ENCODE measurements at places on chromosomes 2 and 18.

- DNase-seq, result no peak
Observed at GRCh38 chr2:175478096-175478768, 296.7 kb upstream of the ATP5MC3 start.

DNA sequence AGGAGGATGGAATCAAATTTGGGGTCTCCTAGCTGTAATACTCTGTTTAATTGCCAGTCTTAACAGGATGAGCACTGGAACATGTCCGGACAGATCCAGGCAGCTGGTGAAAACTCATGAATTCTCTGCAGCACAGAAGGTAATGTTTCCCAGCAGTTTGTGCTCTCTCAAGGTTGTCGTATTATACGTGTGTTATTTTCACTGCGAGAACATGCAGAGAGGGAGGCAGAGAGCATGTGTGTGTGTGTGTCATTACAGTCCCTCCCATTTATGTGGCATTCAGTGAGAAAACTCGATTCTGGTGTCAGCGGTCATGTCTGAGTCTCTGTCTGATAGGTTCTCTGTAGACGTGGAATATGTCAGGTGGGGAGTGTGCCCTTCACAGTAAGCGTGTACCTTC, 150.2 kb upstream of the POU3F3 start:
- DNase-seq, result no peak

- DNase-seq, result no peak
Observed at GRCh38 chr2:216768908-216769411, 73.6 kb upstream of the IGFBP5 start.

GRCh38 chr2:40357667-40358066, 94.2 kb downstream of the SLC8A1 start:
- DNase-seq, result no peak

GRCh38 chr18:3886575-3887322, 436.8 kb downstream of the TGIF1 start:
- DNase-seq, result no peak

DNA sequence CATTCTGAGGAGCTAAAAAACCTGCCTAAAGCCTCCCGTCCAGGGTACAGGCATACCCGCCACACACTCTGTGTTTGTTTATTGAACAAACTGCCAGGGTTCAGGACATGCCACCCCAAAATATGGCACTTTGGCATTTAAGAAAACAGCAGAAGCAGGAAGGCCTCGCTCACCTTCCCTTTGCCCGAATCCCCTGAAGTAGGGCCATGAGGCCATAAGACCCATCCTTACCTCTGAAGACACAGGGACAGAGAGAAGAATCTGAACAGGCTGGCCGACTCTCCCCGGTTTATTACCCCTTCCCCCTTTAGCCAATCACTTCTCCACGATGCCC, 1.7 kb upstream of the NEURL3 start:
- no peak for DNase-seq

GRCh38 chr18:61637319-61637718, 255.5 kb downstream of the RNF152 start:
- no peak for DNase-seq

GRCh38 chr2:31828891-31829290, 181.9 kb downstream of the MEMO1 start:
- DNase-seq, result no peak

DNA sequence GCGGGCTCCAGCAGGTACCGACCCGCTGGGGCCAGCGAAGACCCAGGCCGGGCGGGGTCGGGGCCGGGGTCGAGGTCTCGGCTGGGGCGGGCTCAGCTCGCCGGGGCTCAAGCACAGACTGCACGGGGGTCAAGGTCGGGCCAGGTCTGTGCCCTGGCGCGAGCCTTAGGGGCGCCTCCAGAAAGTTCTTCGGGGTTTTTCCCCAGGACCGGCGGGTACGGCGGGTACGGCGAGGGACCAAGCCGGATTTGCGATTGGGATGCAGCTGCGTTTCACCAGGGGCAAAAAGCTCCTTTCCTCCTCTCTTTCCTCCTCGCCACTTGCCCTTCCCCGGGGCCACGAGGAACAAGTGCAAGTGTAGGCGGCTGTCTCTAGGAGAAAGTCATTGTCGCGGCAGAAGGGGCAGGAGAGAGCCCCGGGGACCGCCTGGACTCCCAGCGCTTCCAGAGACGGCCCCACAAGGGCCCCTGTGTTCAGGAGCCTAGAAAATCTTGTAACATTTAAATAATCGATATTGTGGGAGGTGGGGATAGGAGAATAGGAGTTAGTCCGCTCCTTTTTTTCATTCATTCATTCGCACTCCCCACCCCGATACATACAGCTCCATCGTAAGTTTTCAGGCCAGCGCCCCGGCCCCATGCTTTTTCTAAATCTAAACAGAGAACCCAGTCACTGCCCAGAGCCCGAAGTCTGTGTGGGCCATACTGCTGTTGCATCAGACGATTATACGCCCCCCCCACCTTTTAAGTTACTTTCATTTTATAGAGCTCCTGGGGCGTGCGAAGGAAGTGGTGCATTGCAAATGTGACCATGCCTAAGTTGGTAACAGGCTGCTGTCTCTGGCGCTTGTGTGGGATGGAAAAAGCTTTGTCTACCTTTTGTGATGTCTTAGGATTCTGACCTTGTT, 679 bp downstream of the PMAIP1 start:
- no peak for DNase-seq

DNA sequence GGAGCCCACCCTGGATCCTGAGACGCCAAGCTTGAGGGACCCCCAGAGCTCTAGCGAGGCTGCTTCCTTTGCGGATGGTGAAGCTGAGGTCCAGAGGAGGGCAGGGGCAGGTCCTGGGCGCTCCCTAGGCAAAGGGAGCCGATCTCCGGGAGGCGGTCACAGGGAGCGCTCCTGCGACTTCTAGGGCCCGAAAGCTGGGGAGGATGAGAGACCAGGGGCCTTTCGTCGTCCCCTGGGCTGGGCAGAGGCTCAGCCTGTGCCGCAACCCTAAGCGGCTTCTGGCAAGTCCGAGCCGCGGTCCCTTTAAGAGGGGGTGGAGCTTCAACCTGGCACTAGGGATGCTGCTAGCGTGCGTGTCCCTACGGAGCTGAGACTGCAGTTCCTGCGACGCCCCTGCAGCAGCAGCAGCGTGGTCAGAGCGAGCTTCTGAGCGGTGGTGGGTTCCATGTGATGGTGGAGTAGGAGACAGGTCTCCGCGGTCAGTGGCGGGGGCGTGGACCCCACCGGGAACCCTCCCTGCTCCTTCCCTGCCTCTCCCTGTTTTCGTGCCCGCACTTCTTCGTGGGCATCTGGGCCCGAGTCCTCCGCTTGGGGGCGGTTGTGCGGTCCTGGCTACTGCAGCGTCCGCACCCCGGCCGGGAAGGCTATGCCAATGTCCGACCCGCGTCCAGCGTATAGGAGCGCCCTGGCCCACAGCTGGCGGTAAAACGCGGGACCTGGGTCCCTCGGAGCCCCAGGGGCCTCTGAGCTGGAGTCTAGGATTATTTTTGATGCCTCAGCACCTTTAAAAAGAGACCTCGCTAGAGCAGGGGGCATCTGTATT, 154.6 kb downstream of the CCDC74A start:
- peak; percentile 40 for DNase-seq

- DNase-seq, result no peak
Observed at GRCh38 chr18:56869189-56869777, 218.1 kb downstream of the WDR7 start.

DNA sequence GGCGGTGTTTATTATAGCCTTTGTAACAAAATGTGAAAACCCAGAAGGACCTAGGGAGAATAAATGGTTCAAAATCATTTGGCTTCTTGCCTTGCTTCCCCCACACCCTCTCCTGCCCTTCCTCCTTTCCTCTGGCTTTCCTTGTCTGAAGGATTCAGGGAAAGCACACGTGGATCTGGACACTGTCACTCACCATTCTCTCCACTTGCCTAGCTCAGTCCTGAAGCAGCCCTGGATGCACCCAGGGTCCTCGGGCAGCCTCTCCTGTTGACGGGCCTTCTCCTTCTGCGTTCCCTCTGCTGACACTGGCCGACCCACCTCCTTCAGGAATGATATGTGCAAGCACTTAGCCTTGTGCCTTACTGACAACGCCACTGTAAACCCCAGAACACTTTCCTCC, 68.4 kb downstream of the FAM210A start:
- no peak for DNase-seq

DNA sequence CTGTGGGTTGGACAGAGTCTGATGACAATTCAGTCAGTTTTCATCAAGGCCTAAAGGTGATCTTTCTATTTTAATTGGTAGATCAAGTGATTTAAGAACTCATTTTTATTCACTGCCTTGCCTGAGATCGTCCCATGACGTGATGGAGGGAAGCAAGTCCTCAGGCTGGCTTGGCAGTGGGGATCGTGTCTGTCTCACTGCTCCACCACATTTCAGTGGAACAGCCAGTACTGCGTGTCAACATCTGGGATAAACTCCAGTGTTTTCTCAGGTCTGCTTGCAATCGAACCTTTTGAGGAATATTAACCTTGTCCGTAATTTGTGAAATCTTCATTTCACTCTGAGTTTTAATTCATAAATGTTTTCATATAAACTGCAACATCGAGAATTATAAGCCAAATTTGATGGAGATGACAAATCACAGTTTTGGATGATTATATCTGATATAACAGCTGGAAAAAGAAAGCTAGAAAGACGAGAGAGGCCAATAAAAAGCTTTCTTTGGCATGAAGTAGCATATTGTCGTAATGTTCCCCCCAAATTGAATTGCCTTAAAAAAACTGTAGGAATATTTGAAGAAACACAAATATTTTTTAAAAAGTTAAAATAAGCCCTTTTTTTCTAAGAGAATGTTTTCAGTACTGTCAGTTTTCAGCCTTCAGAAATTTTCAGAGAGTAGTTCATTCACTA, 414.7 kb upstream of the SPRED2 start:
- no peak for DNase-seq

DNA sequence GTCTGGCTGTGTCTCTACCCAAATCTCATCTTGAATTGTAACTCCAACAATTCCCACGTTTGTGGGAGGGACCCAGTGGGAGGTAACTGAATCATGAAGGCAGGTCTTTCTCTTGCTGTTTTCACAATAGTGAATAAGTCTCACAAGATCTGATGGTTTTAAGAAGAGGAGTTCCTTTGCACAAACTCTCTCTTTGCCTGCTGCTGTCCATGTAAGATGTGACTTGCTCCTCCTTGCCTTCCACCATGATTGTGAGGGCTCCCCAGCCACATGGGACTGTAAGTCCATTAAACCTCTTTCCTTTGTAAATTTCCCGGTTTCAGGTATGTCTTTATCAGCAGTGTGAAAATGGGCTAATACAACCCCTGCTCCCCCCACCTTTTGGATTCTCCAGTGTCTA, 23.8 kb downstream of the VWA3B start:
- no peak for DNase-seq

- DNase-seq, result no peak
Observed at GRCh38 chr2:120933693-120934573, 198.3 kb downstream of the GLI2 start.

GRCh38 chr2:11330457-11331142, 13.8 kb downstream of the ROCK2 start:
- DNase-seq, result no peak

DNA sequence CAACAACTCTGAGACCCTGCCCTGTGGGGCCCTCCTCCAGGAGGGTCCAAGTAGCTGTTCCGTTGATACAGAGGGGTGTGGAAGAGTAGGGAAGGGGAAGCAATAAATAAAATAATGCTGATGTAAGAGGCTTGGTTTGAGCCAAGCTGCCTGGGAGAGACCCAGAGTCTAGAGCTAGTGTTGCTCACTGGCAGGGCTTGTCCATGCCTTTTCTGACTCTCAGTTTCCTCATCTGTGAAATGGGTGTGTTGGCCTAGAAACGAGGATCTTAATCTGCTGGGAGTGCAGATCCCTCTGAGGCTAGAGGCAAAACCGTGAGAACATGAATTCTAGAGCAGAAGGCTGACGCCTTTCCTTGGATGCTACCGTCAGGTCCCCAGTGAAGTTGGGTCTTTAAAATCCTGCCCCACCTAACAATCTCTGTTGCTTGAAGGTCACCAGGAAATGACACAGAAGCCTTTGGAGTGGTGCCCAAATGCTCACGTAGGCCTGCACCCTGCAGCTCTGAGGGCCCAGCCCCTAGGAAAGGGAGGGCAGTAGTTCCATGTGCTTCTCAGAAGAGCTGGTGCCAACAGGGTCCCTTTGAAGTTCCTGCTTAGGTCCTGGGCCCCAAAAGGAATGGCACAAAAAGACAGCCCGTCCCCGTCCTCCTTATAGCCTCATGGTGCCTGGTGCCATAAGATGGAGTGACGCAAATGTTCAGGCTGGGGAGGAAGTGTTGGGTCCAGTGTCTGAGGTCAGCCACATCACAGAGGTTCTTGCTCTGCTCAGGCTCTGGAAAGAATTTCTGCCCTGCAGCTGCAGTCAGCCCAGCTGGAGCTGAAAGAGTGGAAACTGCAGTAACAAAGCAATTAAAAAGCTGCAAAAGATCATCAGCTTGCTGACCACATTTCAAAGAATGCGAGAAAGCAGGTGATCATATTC, 73.2 kb upstream of the SMAD2 start:
- DNase-seq, result no peak

- no peak for DNase-seq
Observed at GRCh38 chr2:156405586-156405985, 30.6 kb upstream of the GPD2 start.

DNA sequence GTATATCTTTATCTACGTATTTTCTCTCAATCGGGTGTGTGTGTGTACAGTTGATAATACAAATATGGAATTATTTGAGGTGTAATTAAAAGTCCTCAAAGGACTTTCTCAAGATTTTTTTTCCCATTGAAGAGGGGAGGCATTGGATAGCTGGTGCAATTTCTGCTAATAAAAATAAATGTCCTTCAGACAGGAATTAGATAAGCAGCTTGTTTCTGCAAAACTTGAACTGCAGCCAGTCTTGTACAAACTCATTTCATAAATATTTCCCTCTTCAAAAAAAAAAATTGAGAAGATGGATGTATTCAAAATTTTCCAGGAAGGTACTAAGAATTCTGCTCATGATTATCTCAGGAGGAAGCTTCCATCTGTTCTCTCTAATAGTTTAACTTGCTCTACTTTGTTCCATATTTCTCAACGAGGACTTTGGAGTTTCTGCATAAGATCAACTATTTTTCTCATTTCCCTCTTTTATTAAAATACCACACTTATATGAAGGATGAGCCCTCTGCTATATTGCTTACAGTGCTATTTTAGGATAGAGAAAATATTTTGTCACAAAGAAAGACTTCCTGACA, 33.0 kb upstream of the GLS start:
- DNase-seq, result no peak

- no peak for DNase-seq
Observed at GRCh38 chr18:56333839-56334238, 304.6 kb downstream of the TXNL1 start.

DNA sequence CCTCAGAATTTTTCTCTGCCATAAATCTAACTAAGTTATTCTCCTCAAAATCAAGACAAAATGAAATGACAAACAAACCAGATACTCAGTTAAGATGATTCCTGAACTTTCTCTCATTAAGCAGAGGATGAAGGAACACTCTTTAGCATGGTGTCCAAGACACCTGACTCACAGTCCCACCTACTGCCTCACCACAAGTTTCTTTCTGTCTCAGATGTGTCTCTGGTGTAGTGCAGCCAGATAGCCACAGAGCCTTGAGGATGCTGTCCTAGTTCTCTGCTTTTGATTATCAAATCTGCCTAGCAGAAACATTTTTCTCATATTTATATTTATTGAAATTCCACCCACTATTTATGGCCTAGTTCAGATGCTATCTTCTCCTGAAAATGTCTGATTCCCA, 103.6 kb upstream of the TMEM200C start:
- DNase-seq, result no peak
